ENCODE measurements at places on chromosomes 2 and 18. TPM values are rescaled to one million over a fixed set of nuclear protein-coding genes. Genes with fewer than 3 reads are reported as not detected.

CHCHD5 gene
- 13.2 TPM for total RNA-seq

RBM44 gene
- 0.30 TPM for total RNA-seq

MYOM1 gene
- total RNA-seq, result 0.98 TPM

PEX13 gene
- total RNA-seq, result 26.2 TPM

SLC4A1AP gene
- total RNA-seq, result 24.1 TPM
